ENCODE measurements at places on chromosomes 2 and 18.

GRCh38 chr2:186592137-186592875 lies 2.5 kb downstream of the ITGAV start:
- no peak for DNase-seq

DNA sequence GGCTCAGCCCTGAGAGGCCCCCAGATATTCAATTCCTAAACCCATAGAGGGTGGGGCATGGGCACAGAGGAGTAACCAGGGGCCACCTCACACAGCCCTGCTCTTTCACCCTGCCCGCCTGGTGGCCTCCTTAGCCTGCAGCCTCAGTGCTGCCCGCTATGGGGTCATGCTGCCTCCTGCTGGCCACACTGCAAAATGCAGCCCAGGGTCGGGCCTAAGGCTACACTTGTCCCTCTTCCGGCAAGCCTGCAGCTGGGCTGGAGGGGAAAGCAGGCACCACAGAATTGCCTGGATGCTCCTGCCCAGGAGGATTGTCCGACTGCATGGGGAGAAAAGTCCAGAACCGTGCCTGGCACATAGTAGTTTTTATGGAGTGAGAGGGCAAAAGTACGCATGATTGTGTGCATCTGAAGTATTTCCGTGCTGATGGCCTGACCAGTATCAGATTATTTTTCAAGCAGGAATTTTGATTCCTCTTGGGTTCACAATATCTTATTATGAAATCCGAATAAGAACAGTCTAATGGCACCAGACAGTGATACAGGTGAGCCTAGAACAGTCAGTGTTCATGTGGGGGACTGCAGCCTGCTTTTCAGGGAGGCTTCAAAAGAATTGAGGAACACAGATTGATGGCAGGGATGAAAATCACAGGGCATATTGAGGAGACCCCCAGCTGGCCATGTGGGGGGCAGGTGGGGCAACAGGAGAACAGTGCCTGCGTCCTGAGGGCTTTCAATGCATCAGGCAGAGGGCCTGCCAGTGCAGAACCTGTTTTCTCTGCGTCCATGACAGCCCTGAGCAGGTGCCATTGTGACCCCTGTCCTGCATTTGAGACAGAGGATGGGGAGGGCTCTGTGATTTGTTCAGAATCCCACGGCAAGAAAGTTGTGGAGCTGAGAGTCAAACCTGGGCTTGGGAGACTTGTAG lies 51.2 kb upstream of the ALPP start:
- DNase-seq: no peak

GRCh38 chr2:178422097-178422496 lies 28.9 kb downstream of the PRKRA start:
- no peak for DNase-seq

DNA sequence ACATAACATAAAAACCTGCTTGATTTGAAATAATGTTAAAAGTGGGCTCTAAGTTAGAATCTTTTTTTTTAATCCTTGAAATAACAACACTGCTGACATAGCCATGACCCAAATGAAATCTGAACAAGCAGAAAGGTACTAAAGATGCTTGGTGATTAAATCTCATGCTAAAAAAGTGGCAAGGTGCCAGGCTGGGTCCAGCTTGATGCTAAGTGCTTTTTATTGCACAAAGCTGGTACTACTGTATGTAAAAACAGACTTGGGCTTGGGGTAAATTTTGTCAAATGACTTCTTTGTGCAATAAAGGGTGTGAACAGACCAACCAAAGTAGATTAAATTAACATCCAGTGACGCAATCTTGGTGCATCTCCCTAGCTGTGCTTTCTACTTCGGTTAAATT lies 13.4 kb downstream of the BCL11A start:
- DNase-seq: no peak

DNA sequence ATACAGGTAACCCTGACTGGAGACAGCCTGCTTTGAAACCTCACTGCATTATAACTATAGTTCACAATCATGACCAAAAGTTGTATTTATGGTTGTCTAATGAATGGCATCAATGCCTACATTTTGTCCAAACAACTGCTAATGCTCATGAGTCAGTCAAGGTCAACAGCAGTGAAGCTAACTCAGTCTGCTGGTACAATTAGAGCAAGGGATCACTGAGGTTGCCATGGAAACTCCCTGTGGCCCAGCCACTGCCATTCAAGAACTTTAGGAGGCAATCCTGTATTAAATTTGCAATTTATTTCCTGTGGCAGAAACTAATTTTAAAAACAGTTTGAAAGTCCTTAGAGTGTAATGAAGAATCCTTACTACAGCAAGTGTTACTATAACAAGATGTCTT lies 185.1 kb upstream of the SMAD7 start:
- no peak for DNase-seq

- DNase-seq: peak; percentile 54
Measured at GRCh38 chr18:75172299-75173124, 36.4 kb downstream of the PTGR3 start.

DNA sequence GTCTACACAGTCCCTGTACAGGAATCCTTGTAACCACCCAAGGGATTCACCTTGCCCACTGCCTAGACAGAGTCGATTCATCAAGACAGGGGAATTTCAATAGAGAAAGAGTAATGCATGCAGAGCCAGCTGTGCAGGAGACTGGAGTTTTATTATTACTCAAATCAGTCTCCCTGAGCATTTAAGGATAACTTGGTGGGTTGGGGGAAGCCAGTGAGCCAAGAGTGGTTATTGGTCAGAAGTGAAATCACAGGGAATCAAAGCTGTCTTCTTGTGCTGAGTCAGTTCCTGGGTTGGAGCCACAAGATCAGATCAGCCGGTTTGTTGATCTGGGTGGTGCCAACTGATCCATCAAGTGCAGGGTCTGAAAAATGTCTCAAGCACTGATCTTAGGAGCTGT lies 17.8 kb upstream of the FAM98A start:
- no peak for DNase-seq

All from coronary artery (tissue), 2 donors.